ENCODE measurements at places on chromosomes 6 and 20.

- DNase-seq, result no peak
Observed at GRCh38 chr6:135265278-135265677, 84.2 kb downstream of the MYB start.

DNA sequence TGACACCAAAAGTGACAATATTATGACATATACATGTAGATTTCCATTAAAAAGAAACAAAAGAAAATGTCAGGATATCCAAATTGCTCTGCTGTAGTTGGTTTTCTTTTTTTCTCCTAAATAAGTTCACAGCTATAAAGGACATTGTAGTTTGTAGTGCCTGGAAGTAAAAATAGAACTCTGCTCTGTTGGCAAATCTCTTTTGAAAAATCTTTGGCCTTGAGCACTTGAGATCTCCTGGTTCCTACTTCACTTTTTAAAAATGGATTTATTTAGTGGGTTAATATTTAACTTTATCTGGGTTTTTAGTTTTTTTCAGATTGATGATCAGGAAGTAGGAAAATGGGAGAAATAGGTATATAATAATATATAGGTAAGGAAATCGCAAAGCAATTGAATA is 52.9 kb downstream of the AFDN start:
- DNase-seq, result no peak

GRCh38 chr20:51014797-51015722 is 7.8 kb downstream of the KCNG1 start:
- no peak for DNase-seq

DNA sequence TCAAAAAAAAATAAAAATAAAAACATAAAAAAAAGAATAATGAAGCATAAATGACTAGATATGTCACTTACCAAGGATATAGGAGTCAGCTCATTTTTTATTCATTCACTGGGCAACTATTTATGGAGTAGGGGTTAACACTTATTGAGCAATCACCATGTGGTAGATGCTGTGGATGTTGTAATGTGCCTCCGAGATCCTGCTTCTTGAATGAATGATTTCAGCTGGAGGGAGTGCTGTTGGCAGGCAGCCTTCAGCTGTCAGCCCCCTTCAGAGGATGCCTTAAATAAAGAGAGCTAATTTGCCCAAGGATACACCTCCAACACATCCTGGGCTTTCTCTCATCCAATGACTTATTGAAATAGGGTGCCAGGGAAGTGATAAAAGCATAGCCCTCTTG is 229.5 kb upstream of the DTNBP1 start:
- no peak for DNase-seq

DNA sequence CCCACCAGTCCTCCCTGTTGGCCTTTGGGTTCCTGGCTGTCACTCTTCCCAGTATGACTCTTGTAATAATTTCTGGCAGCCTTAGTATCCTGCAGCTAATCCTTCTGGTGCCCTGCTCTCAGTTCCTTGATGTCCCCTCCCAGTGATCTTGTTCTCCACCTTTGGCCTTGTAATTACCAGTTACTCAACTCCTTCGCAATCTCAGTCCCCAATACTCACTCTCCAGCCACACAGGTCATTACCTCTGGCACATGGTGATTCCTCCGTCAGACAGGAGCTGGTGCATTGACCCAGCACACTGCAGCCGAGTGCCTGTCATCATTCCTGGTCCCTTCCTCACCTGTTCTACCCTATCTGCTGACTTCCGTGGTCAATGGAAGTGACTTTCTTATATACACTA is 101.4 kb downstream of the FAM120B start:
- no peak for DNase-seq

GRCh38 chr6:15266423-15266996 is 20.6 kb downstream of the JARID2 start:
- DNase-seq, result no peak

GRCh38 chr6:14012313-14013030 is 87.7 kb downstream of the RNF182 start:
- DNase-seq, result no peak

DNA sequence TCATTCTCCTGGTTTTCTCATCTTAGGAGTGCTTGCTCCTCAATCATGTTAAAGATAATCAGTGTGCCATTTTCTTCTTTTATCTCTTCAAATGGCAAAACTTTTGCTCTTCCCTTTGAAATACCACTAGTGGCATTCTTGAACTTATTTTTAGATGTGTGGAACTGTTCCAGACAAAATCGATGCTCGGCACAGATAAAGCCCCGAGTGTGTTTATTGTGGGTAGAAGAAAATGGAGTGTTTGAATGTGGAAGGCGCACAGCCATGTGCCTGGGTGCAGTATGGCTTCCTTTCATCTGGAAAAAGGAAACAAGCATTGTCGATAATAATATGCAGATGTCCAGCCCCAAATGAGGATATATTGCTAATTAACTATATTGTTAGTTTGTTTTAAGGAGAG is 42.4 kb downstream of the ISM1 start:
- no peak for DNase-seq

GRCh38 chr20:4656491-4656890 is 65.2 kb upstream of the PRND start:
- no peak for DNase-seq

Measured in stimulated activated CD8-positive, alpha-beta memory T cell treated with anti-CD3 and anti-CD28 coated beads, Interleukin-4, amount 100 ng/mL, for 1 hour (primary cell).